ENCODE measurements at places on chromosomes 3 and 15. TPM values are rescaled to one million over a fixed set of nuclear protein-coding genes. Genes with fewer than 3 reads are reported as not detected.

DHX36 gene
- 27.6 TPM for total RNA-seq

GPR160 gene
- 2.0 TPM for total RNA-seq

TRIM71 gene
- not detected for total RNA-seq

SERPINI2 gene
- not detected for total RNA-seq

FBN1 gene
- total RNA-seq = 0.90 TPM

SAXO2 gene
- 0.38 TPM for total RNA-seq

FBXW12 gene
- total RNA-seq = not detected

SLC22A13 gene
- total RNA-seq = 0.77 TPM

TRH gene
- not detected for total RNA-seq

GRIP2 gene
- total RNA-seq = under 0.01 TPM

CAMP gene
- 11.3 TPM for total RNA-seq

NEK4 gene
- total RNA-seq = 20.5 TPM

PLSCR2 gene
- total RNA-seq = not detected

ST8SIA2 gene
- total RNA-seq = not detected

CYP11A1 gene
- total RNA-seq = not detected

ACKR2 gene
- 1.3 TPM for total RNA-seq

SUCLG2 gene
- 47.1 TPM for total RNA-seq

NOP10 gene
- total RNA-seq = 168 TPM

NEDD4 gene
- 37.1 TPM for total RNA-seq

ZNF654 gene
- total RNA-seq = 11.4 TPM

FAM81A gene
- 0.26 TPM for total RNA-seq

STX19 gene
- 0.53 TPM for total RNA-seq

WDR93 gene
- not detected for total RNA-seq

CMTM8 gene
- total RNA-seq = 1.2 TPM

SNTN gene
- total RNA-seq = not detected

Measured in bronchial epithelial cell (primary cell).